BJ (cell line): ENCODE measurements at places on chromosomes 5 and 9.

DNA sequence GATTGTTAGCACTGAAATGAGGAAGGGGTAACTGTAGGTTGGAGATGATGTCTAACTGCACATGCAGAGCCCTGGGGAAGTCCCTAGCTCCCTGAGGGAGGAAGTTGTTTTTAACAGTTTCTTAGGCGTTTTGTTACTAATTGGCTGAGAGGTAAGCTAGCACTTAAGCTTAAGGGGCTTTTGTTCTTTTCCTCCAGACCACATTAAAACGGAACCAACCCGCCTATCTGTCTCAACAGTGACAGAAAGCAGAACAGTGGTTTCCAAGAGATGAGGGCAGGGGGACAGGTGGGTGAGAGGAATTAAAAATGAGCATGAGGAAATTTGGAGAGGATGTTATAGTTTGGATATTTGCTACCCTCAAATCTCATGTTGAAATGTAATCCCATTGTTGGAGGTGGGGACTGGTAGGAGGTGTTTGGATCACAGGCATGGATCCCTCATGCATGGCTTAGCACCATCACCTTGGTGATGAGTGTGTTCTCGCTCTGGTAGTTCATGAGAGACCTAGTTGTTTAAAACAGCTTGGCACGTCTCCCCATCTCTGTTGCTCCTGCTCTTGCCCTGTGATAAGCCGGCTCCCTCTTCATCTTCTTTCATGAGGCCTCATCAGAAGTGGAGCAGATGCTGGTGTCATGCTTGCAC, 38.9 kb downstream of the LYRM7 start:
- DNase-seq: no peak

GRCh38 chr9:136901516-136902258, 15.4 kb downstream of the TRAF2 start:
- DNase-seq: no peak

DNA sequence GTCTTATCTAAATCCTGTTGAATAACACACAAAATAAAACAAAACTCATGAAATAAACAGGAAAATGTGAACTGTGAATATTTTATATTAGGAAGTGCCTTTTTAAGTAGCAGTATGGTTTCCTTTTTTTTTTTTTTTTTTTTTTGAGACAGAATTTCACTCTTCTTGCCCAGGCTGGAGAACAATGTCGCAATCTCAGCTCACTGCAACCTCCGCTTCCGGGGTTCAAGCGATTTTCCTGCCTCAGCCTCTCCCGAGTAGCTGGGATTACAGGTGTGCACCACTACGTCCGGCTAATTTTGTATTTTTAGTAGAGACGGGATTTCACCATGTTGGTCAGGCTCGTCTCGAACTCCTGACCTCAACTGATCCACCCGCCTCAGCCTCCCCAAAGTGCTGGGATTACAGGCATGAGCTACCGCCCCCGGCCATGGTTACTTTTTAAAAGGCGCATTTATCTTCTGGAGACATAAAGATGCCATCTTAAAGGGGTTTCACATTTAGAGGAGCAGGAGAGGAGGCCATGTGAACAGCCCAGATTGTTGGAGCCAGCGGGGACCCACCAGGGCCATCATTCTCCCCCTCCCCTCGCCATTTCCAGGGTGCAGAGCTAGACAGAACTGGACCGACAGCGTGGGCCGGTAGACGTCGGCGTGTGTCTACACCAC, 64.1 kb downstream of the ROR2 start:
- DNase-seq: no peak

- no peak for DNase-seq
Measured at GRCh38 chr5:129904667-129905472, 605 bp downstream of the CHSY3 start.

DNA sequence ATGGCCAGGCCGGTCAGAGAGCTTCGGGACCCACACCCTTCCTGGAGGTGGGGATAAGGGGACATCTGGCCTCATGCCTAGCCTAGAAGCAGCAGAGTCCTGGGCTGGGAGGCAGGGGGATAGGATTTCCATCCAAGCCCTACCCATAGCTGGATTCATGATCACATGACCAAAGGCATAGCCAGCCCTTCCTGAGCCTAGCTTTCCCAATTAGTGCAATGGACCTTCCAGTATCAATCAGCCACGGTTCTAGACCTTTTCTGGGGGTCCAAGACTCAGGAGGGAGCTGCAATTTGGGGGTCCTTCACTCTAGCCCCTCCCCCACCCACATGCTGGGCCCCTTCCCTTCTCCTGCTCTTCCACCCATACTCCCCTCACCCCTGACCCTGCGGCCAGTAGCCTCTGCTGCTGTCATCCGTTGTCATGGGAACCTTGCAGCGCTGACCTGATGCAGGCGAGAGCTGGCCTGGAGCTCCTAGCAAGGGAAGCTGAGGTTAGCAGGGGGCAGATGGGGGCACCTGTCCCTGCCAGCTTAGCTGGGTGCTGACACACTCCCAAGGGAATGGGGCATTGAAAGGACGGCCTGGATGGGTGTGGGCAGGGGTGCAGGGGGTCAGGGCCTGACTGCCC, 44.6 kb downstream of the CXXC5 start:
- no peak for DNase-seq

GRCh38 chr5:65157906-65158603, 323.7 kb downstream of the ADAMTS6 start:
- DNase-seq: no peak

GRCh38 chr9:135010921-135011320, 76.5 kb upstream of the OLFM1 start:
- DNase-seq: no peak

DNA sequence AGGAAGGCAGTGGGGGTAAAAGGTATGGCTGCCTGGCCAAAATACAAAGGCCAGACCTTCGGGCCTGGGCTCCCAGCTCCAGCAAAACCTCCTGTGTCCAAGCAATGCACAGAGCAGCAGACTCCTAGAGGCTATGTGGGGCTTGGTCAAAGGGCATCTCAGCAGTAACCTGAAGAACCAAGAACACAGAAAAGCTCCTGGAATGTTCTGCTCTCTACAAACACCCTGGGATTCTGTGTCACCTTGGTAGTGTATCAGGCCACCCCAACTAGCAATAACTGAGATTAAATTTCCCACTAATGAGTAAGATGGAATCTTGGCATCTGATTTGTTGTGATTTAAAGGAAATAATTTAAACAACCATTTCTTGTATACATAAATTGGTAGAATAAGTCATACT, 158.6 kb downstream of the GLIS3 start:
- no peak for DNase-seq

GRCh38 chr9:121073038-121073437, 1.7 kb upstream of the CNTRL start:
- no peak for DNase-seq

DNA sequence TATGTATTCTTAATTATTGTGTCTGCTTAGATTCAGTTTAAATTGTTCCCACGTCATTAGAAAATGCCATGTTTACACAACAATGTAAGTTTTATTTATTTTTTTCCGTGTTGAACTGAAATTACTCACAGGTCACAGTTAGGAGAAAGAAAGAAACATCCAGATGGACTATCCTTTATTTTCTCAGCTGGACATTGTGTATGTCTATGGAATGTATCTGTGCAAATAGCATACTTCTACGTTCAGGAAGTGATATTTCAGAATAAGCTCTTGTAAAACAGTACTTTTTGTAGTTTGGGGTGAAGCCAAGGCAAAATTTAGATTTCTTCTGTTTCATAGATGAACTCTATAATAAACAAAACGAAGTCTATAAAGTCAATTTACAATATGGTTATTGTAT, 249.0 kb upstream of the ZNF608 start:
- DNase-seq: no peak

GRCh38 chr5:159884917-159885620, 31.2 kb upstream of the ADRA1B start:
- no peak for DNase-seq

DNA sequence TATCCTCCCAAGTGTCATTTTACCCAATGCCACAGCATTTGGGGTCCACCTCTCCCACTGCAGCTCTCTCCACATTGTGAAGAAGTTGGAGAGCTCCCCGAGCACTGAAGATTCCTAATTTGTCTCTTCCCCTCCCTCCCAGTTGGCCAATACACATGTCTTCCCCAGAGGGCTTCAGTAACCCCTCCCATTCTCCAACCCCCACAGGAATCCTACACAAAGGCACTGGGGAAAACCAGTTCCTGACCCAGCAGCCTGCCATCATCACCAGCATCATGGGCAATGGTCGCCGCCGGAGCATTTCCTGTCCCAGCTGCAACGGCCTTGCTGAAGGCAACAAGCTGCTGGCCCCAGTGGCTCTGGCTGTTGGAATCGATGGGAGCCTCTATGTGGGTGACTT, 87.3 kb upstream of the WWC1 start:
- DNase-seq: no peak

- no peak for DNase-seq
Measured at GRCh38 chr9:6605202-6605601, 40.3 kb downstream of the GLDC start.

GRCh38 chr5:69271376-69271775, 36.7 kb downstream of the CDK7 start:
- no peak for DNase-seq

- DNase-seq: no peak
Measured at GRCh38 chr9:257957-258356, 43.3 kb downstream of the DOCK8 start.

DNA sequence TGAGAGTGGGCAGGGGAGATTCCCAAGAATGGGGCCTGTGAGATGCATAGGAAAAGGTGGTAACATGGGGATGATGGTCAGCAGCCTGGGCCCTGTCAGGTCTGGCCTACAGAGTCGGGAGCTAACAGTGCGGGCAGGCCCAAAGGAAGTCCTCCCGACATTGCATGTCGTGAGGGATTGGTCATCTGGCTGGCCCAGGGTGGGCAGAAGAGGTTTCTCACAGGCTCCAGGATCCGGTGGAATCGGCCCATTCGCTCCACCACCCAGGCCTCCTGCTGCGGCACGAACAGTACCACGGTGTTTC, 514 bp downstream of the STOML2 start:
- no peak for DNase-seq

DNA sequence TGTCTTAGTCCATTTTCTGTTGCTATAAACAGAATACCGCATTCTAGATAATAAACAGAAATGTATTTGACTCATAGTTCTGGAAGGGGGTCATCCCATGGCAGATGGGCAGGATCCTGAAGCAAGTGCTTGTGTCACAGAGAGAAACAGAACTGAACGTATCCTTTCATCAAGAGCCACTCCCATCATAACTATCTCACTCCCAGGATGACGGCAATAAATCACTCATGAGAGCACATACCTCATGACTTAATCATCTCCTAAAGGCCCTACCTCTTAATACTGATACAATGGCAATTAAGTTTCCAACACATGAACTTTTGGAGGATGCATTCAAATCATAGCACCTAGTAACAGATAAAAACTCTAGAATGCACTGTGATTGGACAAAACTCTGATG, 142.9 kb downstream of the CAMK4 start:
- no peak for DNase-seq

GRCh38 chr5:77832166-77832770, 56.1 kb upstream of the TBCA start:
- no peak for DNase-seq

DNA sequence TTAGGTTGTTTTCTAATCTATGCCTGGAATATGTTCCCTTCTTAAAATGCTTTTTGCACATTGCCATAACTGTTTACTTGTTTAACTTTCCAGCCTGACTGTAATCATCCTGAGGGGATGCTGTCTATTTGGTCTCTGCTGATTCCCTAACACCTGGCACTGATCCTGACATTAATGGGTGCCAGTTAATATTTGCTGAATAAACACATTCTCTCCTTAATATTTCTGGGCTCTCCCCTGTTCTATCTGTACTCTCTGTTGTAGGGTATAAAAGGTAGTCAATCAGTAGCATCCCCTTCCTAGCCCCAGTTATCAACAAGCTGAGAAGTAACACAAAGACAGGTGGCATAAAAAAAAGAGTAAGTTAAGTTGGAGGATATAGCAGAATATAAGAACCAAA, 21.3 kb upstream of the SLC31A2 start:
- DNase-seq: no peak

DNA sequence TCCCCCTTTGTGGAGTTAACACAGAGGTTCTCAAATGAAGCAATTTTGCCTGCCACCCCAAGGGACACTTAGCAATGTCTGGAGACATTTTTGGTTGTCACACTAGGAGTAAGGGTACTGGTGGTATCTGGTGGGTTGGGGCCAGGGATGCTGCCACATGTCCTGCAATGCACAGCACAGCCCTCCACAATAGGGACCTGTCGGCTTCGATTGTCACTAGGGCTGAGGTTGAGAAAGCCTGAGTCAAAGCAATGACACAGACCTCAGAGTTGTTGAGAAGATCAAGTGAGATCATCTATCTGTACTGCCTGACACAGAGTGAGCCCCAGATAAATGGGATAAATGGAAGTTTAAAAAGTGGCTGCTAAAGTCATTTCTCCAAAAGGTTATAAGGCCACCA, 249.2 kb upstream of the KLF4 start:
- DNase-seq: no peak

GRCh38 chr9:35748858-35749514, at the start of the genes GBA2 and RGP1:
TSS of gene GBA2 (minus strand) at chr9:35749228. CDS start at chr9:35748704, 524 bp downstream.
TSS of gene RGP1 (plus strand) at chr9:35749287. CDS start at chr9:35749756, 469 bp downstream.
- DNase-seq: no peak

- DNase-seq: no peak
Measured at GRCh38 chr5:172648755-172649154, 7.7 kb downstream of the NEURL1B start.

GRCh38 chr5:72630081-72630480, 122.9 kb upstream of the ZNF366 start:
- DNase-seq: no peak

DNA sequence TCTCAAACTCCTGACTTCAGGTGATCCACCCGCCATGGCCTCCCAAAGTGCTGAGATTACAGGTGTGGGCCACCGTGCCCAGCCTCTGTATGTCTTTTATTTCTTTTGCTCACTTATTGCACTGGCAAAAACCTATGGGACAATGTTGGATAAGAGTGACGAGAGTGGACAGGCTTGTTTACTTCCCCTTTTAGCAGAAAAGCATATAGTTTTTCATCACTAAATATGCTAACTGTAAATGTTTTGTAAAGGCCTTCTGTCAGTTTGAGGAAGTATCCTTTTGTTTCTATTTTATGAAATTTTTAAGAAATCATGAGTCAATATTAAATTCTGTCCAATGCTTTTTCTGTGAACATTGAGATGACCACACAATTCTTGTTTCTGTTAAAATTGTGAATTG, 103.3 kb downstream of the AUH start:
- no peak for DNase-seq

GRCh38 chr5:37043693-37044092, 167.1 kb downstream of the NIPBL start:
- DNase-seq: no peak
